ENCODE measurements at places on chromosomes 12 and 14. TPM values are rescaled to one million over a fixed set of nuclear protein-coding genes. Genes with fewer than 3 reads are reported as not detected.
A peak's percentile ranks its signal among the peaks of the same experiment; 100 is the strongest.

CNTN1 gene
- total RNA-seq: not detected

WNT1 gene
- total RNA-seq: not detected

DNA sequence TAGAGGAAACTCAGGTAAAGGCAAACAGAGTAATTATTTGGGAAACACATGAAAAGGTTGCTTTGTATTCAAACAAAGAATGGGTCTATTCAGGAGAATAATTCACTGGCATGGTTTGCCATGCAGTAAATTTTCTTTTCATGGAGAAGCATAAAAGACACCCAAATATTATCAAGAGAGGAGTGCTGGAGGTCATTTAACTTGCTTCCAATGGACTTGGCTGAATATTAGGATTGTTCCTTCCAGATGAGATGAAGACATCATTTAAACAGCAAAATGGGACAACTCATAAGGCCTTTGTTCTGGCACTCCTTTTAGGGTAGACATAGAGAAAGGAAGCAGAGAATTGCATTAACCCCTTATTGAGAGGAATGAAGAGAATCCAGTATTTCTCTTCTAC, 38.7 kb downstream of the WIF1 start:
- DNase-seq: no peak
- no peak overlapping the region for H3K4me3 ChIP-seq
- H3K36me3 ChIP-seq: no peaks in the 10 kb centered on the region
- H3K4me1 ChIP-seq: no peaks in the 10 kb centered on the region

DNA sequence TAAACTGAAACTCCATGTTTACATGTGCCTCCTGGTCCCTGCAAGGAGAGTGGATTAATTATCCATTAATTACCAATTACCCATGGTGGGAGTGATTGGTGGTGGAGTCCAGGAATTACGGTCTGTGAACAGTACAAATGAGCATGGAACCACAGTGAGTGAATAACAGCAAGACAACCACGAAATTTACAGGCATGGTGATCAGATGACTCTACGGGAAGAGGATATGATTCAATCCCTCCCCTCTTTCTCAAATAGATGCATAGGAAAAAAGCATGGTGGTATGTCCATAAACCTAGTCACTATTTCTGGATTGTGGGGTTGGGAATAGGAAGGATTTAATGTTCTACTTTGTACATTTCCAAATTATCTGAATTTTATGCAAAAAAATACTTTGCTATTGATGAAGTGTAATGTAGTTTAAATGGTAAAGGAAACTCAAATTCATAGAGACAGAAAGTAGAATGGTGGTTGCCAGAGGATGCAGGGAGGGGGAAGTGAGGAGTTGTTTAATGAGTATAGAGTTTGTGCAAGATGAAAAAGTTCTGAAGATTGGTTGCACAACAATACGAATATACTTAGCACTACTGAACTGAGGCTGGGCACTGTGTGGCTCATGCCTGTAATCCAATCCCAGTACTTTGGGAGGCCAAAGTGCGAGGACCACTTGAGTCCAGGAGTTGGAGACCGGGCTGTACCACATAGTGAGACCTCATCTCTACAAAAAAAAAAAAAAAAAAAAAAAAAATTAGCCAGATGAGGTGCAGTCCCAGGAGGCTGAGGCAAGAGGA, 41.2 kb upstream of the C12orf75 start:
- H3K36me3 ChIP-seq: no peaks in the 10 kb centered on the region
- H3K27ac ChIP-seq: no peak overlapping the region
- no peaks in the 10 kb centered on the region for H3K4me1 ChIP-seq
- no peak for DNase-seq

KRT5 gene
- total RNA-seq: not detected

ATF7 gene
- 29.5 TPM for total RNA-seq

GRCh38 chr12:93601591-93601990, 29.1 kb downstream of the SOCS2 start:
- no peak overlapping the region for H3K4me3 ChIP-seq
- DNase-seq: no peak
- H3K27me3 ChIP-seq: peaks cover 17% of the 10 kb centered on the region
- H3K4me1 ChIP-seq: no peaks in the 10 kb centered on the region
- H3K36me3 ChIP-seq: no peaks in the 10 kb centered on the region
- H3K27ac ChIP-seq: no peak overlapping the region

DNA sequence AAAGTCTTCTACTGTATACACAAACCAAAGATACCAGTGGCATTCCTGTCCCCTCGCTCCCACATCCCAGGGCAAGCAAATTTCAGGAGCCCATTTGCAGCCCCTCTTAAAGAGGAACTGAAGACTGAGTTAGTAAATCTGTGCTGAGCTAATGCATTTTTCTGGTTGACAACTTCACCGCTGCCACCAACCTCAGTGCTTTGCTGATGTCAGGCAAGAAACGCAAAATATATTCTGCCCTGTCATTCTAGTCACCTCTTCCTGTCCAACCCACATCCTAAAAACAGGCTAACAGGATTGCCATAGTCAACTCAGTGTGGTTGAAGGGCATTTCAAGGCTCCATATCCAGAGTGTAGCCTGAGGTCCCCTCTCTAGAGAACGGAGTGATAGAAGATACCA, 59.4 kb upstream of the FICD start:
- H3K36me3 ChIP-seq: no peaks in the 10 kb centered on the region
- no peak overlapping the region for H3K4me3 ChIP-seq
- peaks cover 21% of the 10 kb centered on the region for H3K27me3 ChIP-seq
- DNase-seq: no peak

DNA sequence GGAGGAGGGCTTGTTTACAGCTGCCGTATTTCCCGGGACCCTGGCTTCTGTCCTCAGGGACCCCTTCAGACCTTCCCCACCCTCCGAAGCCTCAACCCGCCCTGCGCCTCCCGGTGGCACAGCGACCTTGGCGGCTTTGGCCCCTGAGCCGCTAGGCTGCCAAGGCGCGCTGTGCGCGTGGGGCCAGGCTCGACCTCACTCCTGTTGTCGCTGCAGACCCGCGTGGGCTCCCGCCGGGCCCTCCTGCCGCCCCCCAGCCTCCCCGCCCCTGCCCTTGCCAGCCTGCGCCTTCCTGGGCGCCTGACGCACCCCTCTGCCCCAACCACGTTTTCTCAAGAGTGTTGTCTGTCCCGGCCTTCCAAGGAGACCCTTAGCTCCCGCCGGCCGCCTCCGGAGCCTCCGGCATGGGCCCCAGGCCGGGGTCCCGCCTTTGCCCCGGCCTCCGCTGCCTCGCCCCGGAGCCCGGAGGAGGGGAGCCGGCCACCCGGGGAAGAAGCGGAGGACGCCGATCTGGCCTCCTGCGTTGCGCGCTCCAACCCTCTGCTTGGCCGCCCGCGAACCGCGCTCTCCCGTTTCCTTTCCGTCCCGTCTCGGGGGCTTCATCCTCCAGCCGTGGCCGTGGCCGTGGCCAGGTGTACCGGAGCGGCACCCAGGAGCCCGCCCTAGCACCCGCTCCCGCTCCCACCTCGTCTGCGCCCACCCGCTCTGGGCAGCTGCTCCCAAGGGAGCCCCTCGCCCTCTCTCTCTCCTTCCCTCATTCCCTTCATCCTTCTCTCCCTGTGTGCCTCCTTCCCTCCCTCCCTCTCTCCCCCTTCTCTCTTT, 19.9 kb downstream of the PPP2R5C start:
- peaks cover 34% of the 10 kb centered on the region for H3K4me1 ChIP-seq
- no peak for DNase-seq
- no peak overlapping the region for H3K27ac ChIP-seq
- H3K36me3 ChIP-seq: peaks cover 2% of the 10 kb centered on the region

- peaks cover 85% of the 10 kb centered on the region for H3K4me1 ChIP-seq
- peak overlapping the region; percentile 39 for H3K4me3 ChIP-seq
- no peak for DNase-seq
- H3K27ac ChIP-seq: peak overlapping the region; percentile 71
- no peaks in the 10 kb centered on the region for H3K27me3 ChIP-seq
Observed at GRCh38 chr14:71348817-71349216, 441.6 kb downstream of the PCNX1 start.

NGB gene
- total RNA-seq: not detected

MANSC4 gene
- not detected for total RNA-seq

KRT7 gene
- total RNA-seq: 0.81 TPM

DCD gene
- total RNA-seq: not detected

KIF5A gene
- 0.15 TPM for total RNA-seq

GRCh38 chr12:400828-401227, 616 bp upstream of the CCDC77 start:
- H3K27ac ChIP-seq: no peak overlapping the region
- no peaks in the 10 kb centered on the region for H3K4me1 ChIP-seq
- DNase-seq: no peak
- peaks cover 5% of the 10 kb centered on the region for H3K36me3 ChIP-seq

GRCh38 chr14:85444635-85445034, 85.3 kb upstream of the FLRT2 start:
- H3K27me3 ChIP-seq: no peaks in the 10 kb centered on the region
- H3K36me3 ChIP-seq: no peaks in the 10 kb centered on the region
- no peak for DNase-seq

FGF23 gene
- total RNA-seq: not detected

DNA sequence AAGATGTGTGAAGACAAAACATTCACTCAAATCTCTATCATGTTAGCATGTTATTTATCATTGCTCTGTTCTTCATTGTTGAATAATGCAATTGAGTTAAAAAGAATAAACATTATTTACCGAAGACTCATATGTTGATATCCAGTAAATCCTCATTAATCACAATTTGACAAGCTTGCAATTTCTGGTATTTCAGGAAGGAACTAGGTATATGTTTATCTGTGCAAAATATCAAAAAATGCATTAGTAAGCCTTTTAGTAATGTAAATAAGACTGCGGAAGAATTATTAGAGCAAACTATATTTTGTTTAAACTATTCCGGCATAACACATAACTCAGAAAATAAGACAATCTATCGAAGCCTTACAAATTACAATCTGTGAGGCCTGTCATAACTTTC, 222.7 kb upstream of the NOVA1 start:
- no peaks in the 10 kb centered on the region for H3K4me1 ChIP-seq
- no peak overlapping the region for H3K4me3 ChIP-seq
- no peaks in the 10 kb centered on the region for H3K27me3 ChIP-seq
- no peak overlapping the region for H3K27ac ChIP-seq
- H3K36me3 ChIP-seq: no peaks in the 10 kb centered on the region

DNA sequence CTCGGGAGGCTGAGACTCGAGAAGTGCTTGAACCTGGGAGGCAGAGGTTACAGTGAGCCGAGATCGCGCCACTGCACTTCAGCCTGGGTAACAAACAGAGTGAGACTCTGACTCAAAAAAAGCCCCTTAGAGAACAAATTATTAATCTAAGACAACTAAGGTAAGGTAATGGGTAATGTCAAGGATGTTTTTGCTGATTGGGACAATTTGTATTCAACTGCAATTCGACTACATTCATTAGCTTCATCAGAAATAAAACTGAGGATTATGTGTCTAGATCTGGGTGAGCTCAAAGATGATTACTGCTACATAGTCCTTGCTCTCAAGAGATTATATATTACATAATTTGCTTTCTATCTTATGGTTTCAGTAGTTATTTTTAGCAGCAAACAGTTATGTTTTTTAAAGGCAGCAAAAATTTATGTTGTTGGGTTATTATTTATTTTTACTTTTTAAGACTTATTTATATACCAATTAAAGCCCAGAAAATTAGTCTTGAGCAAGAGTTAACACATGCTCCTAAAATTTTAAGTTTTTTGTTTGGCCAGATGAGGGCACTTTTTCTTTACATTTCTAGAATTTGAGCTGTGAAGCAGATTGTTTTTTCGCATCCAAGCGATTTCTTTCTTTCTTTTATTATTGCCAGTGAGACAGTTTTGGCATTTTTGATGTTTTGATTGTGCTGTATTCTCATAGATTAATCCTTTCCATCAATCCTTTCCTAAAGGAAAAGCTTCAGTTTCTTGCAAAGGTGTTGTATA, 52.3 kb downstream of the PLEKHA5 start:
- H3K4me1 ChIP-seq: no peaks in the 10 kb centered on the region
- H3K27ac ChIP-seq: no peak overlapping the region
- no peak overlapping the region for H3K4me3 ChIP-seq
- no peaks in the 10 kb centered on the region for H3K27me3 ChIP-seq

GRCh38 chr12:110858848-110859247, 12.1 kb downstream of the CCDC63 start:
- H3K4me3 ChIP-seq: no peak overlapping the region
- peaks cover 8% of the 10 kb centered on the region for H3K4me1 ChIP-seq
- no peak for DNase-seq
- H3K36me3 ChIP-seq: no peaks in the 10 kb centered on the region

DNA sequence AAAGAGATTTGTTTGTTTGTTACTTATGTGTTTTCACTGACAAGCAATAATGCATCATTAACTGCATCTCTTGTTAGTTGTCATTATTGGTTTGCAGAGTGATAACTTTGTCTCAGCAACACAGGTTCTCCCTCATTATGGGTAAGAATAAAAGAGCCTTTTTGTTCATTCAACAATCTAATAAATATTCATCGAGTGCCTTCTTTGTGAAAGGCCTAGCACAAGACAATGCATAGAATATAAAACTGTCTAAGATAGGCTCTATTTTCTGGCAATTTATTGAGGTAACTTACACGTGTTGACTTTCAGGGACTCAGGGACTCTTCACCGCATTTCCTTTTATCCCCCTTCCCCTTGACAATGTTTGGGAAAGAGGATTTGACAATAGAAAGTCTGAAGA, 95.5 kb upstream of the KRR1 start:
- no peaks in the 10 kb centered on the region for H3K4me1 ChIP-seq
- H3K27ac ChIP-seq: no peak overlapping the region
- H3K36me3 ChIP-seq: no peaks in the 10 kb centered on the region
- H3K4me3 ChIP-seq: no peak overlapping the region
- peaks cover 12% of the 10 kb centered on the region for H3K27me3 ChIP-seq

- no peaks in the 10 kb centered on the region for H3K4me1 ChIP-seq
- H3K27me3 ChIP-seq: peaks cover 7% of the 10 kb centered on the region
- DNase-seq: no peak
- no peak overlapping the region for H3K4me3 ChIP-seq
Observed at GRCh38 chr12:67161322-67161918, 107.7 kb upstream of the CAND1 start.

VWF gene
- total RNA-seq: not detected

CCDC175 gene
- total RNA-seq: not detected

GRCh38 chr12:26732005-26732908, 100.7 kb downstream of the ITPR2 start:
- H3K4me1 ChIP-seq: peaks cover 71% of the 10 kb centered on the region
- H3K27me3 ChIP-seq: no peaks in the 10 kb centered on the region
- H3K4me3 ChIP-seq: peak overlapping the region; percentile 52
- H3K27ac ChIP-seq: peak overlapping the region; percentile 86
- DNase-seq: no peak
- peaks cover 4% of the 10 kb centered on the region for H3K36me3 ChIP-seq

DNA sequence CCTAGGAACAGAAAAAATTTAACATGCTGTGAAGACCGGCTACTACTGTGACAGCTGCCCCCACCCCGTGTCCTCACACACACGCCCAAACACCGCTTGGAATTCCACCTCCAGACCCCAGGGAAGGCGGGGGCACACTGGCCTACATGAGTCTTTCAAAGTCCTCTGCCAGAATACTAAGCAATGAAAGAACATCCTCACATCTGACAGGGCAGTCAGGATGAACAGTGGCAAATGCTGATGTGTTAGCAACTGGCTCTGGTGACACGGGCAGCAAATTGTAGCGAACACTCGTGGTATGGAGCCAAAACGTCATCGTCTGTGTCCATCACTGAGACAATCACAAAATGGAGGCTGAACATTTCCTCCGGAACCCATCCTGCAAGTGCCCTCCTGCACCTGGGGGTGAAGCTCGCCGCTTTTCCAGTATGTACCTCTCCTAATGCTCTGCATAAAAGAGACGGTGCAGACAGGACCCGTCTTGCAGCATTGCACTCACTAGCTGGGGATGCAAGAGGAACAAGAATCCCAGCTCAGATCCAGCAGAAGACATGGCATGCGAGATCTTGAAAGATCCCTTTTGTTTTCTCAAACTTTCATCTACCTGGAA, 94.8 kb downstream of the BCL11B start:
- DNase-seq: no peak
- H3K27ac ChIP-seq: no peak overlapping the region
- H3K4me3 ChIP-seq: no peak overlapping the region

FLRT2 gene
- not detected for total RNA-seq

KRT85 gene
- not detected for total RNA-seq

Measured in activated B cell treated with CpG ODN at 0.5 μM for 24 hours (primary cell).